Activated CD8-positive, alpha-beta memory T cell treated with anti-CD3 and anti-CD28 coated beads for 4 hours (primary cell): ENCODE measurements at places on chromosomes 1 and 21.

GRCh38 chr1:116768416-116769103 is 14.3 kb downstream of the CD2 start:
- DNase-seq: no peak

DNA sequence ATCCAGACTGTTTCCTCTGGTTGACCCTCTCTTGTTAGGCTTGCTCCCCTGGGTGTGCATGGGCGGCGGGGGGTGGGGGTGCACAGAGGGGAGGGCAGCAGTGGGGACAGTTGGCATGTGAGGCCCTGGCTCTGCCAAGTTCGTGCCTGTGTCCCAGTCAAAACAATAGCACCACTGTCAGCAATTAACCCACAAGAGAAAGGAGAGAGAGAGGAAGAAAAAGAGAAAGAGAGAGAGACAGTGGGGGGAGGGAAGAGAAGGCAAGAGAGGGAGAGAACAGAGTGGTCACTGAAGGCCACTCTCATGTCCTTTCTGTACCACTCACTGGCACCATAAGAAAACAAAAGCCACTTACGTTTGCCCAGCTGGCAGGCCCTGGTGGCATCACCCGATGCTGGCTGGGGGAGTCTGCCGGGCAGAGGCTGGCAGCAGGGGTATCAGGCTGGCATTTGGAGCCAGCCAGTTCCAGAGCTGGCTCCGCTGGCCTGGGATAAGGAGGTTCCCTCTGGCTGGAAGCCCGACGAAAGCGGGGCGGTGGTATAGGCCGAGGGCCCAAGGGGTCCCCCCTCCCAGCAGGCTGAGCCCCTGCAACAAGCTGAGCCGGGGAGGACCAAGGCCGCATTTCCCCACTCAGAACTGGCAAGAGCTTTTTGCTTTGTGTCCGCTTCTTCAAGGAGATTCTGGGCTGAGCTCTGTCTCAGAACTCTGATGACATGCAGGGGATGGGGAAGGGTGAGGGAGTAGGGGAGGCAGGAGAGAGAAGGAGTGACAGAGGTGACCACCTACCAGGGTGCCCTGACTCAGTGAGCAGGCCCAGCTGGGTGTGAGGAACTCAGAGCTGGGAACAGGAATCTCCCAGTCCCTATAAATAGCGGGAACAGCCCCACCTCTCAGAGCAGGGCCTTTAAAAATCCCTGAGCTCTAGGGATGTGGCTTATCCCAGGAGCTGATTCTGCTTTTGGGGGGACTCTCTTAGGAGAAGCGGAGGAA is 27.9 kb downstream of the PIK3C2B start:
- no peak for DNase-seq

- no peak for DNase-seq
Observed at GRCh38 chr1:165912638-165913037, 85.2 kb downstream of the UCK2 start.

GRCh38 chr1:228350831-228351781 is 55.5 kb downstream of the TRIM11 start:
- no peak for DNase-seq

DNA sequence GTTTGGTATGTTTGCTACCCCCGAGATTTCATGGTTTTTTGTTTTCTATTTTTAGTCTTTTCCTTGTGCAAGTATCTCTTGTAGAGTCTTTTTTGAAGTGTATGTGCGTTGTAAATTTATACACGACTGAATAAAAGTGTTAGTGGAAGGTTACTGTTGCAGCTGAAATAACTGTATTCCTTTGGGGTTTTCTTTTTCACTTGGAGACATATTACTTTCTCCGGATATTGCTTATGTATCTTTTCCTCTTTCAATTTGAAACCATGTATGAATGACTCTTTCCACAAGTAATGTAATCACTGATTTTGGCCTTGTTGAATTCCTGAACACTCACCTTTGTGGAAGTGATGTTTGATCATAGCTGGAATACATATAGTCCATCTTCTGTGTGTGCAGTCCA is 956 bp downstream of the URB2 start:
- DNase-seq: no peak

GRCh38 chr21:43362321-43362791 is 64.6 kb downstream of the SIK1 start:
- DNase-seq: peak; percentile 57

DNA sequence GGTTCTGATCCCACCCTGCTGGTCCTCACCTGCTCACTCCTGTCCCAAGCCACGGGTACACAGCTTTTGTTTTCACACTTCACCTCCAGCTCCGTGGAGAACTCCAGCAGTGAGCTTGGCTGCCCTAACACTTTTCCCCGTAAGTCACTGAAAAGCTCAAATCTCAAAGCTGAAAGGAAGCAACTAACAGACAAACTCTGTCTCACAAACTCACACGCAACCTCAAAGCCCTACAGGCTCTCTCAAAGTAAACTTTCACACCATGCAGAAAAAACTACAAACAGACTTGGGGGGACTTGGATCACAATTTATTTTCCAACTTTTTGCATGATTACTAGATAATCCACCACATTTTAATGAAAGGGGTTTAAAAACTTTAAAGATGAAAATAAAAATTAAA is 88.3 kb downstream of the AK5 start:
- DNase-seq: no peak

- no peak for DNase-seq
Observed at GRCh38 chr1:241816008-241816407, 32.0 kb upstream of the EXO1 start.
